ENCODE measurements at places on chromosomes 5 and 9.

GRCh38 chr5:171845040-171845630 lies 59.5 kb downstream of the SMIM23 start:
- DNase-seq = no peak

DNA sequence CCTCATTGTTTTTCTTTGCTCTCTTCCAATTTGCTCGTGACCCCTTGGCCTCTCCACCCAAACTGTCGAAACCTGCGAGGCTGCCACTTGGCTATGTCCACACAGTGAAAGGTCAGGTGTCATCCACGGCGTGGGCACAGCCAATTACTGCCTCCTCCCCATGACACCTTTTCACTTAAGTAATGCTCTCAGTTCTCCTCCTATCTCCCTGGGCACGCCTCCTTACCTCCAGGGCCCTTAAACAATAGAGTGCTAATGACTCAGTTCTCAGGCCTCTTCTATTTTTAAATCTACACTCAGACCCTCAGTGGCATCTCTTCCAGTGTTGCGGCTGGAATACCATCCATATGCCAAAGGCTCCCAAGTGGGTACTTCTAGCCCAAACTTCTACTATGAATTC lies 256.8 kb downstream of the ROR2 start:
- no peak for DNase-seq

GRCh38 chr5:157748760-157749461 lies 5.4 kb downstream of the LSM11 start:
- no peak for DNase-seq

- no peak for DNase-seq
These were observed 18.5 kb downstream of the NEURL1B start for GRCh38 chr5:172659570-172659908.

DNA sequence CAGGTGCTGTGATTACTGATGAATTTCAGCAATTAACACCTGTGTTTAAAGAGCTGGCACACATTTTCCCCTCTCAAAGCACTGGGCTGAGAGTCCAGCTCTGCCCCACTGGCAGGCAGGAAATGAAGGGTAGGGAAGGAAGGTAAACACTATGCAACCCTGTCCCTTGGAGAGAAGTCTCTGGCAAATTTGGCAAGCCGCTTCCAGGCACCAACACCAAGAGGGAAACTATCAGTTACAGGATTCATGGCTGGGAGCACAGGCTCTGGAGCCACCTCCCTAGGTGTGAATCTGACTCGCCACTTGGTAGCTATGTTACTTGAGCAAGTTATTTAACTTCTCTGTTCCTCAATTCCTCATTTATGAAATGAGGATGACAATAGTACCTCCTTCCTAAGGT lies 3.3 kb downstream of the ANKS6 start:
- no peak for DNase-seq

GRCh38 chr5:68930139-68930538 lies 163.7 kb upstream of the SLC30A5 start:
- no peak for DNase-seq

GRCh38 chr9:81318571-81318970 lies 370.8 kb downstream of the TLE1 start:
- DNase-seq = no peak

DNA sequence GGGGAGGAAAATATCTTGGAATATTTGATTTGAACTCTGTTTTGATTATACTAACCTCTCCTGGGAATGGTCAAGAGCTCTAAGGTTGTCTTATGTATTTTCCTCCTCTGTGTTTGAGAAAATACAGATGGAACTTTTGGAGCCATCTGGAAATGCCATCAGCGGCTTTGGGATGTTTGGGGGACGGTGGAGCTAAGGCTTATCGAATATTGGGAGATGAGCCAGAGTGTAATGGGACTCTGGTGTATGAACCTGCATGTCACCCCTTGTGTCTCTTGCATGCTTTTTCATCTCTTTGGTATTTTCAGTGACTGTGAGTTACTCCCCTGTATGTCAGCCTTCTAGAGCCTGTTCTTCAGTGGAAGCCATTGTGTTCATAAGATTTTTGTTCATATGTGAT lies 180.0 kb upstream of the OTULINL start:
- no peak for DNase-seq

DNA sequence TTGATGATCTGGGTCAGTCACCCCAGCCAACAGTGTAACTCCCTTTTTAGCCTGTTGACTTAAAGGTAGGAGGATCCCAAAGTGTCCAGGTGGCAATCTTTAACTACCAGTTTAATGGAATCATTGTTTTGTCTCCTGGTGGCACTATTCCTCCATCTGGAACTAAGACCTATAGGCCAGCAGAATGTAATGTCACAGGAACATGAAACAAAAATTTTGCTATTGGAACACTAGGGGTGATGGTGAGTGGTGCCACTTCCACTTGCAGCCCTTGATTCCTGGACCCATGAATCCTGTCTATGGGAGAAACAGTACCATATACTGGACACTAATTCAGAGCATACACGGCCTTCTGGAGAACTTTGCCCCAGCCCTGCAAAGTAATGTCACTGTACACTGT lies 219.5 kb upstream of the RASA1 start:
- no peak for DNase-seq

DNA sequence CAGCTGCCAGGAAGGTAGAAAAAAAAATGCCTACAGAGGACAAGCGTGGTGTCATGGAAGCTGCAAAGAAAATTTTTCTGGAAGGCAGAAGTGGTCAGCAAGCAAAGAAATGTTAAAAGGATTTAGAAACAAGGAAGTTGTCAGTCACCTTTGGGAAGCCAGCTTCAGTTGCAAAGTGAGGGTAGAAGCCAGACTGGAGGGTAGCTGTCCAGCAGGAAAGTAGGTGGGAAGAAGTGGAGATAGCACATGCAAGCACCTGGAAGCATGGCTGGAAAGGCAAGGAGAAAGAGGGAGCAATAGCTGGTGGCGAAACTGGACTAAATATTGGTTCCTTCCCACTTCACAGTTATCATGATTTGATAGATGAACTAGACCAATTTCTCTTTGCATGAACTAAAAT lies 54.3 kb downstream of the ADRB2 start:
- DNase-seq = no peak

DNA sequence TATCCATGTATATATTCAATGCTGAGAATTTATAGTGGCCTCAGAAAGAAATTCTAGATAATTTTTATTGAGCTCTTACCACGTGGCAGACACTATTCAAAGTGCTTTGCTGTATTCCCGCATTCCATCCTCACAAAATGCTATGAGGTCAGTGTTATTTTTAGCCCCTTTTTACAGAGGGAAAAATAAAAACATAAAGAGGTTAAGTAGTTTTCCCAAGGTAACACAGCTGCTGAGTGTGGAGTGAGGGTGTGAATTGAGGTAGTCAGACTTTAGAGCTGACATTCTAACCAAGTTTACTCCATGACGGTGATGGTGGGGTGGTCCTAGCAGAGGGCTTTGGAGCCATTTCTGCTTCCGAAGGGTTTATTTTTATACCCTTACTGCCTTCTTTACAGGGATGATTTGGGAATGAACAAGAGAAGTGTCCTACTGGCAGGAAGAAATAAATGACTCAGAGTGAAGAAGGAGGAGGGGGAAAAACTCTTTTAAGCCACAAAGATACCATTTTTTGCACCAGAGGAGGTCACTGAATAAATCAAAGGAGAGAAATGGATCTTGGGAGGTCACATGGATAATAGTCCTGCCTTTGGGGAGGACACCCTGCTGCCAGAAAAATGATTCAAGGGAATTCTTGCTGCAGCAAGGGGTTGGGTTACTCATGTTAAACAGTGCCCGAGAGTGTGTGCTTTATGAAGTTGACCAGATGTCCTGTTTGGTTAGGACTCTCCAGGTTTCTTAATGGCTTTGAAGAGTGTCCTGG lies 76.1 kb downstream of the HMHB1 start:
- no peak for DNase-seq

DNA sequence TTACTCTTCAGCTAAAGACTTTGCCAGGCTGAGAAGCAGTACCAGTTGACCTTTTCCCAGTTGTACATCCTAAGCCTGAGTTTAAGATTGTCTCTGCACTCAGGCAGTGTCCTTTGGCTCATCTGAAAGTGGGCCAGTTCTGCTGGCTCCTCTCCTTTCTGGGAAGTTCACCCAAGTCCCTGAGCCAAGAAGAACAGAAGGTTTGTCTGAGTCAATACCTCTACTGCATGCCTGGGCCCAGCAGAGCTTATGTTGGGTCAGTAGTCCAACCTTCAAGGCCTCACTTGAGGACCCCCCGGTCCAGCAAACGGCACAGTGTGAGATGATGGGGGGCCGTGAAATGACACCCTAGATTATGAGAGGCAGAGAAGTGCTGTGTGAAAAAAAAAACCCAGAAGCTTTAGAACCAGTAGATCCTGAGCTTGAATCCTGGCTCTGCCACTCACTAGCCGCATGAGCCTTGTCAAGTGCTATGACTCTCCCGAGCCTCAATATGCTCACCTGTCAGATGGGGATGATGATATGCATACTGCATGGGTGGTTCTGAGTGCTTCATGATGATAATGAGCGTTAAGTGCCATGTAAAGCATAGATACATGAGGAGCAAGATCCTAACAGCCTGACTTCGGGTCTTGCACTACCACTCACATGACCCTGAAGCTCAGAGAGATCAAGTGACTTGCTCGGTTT lies 156.0 kb downstream of the MACROH2A1 start:
- DNase-seq = peak; percentile 11

GRCh38 chr9:127446713-127447415 lies 4.3 kb downstream of the RPL12 start:
- no peak for DNase-seq

DNA sequence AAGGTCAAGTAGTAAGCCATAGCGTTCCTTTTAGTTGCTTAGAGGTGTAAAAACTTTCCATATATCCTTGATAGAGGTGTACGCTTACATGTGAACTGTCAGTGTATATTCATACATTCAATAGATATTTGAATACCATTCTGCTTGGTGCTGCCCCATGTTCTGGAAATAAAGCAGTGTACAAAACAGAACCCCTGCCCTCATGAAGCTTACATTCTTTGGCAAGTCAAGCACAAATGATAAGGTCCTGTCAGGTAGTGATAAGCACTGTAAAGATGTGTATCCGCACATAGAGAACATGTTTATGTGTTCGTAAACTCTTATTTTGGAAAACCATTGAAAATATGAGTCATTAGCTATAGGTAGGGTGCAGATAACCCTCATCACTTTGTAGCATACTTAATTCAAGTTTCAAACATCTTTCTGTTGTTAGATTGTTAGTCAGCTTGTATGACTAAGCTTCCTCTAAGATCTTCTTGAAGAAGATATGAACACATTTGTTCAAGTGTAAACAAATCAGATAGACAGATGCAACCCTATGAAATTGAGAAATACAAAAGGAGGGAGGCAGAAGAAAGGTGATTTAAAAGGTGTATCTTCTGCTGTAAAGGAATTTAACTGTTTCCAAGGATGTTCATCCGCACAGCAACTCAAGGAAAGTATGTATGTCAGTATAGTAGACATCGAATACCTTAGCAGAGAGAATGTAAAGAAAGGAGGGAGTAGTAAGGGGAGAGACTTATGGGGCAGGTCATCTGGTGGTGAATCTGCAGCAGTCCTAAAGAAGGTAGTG lies 1.6 kb downstream of the GTF3C4 start:
- DNase-seq = no peak

DNA sequence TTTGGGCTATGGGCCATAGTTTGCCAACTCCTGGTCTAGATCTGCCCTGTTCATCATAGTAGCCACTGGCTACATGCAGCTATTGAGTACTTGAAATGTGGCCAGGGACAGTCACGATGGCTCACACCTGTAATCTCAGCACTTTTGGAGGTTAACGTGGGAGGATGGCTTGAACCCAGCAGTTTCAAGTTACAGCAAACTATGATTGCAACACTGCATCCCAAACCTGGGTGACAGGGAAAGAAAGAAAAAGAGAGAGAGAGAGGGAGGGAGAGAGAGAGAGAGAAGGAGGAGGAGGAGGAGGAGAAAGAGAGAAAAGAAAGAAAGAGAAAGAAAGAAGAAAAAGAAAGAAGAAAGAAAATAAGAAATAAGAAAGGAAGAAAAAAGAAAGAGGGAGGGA lies 5.1 kb upstream of the GMCL2 start:
- no peak for DNase-seq

DNA sequence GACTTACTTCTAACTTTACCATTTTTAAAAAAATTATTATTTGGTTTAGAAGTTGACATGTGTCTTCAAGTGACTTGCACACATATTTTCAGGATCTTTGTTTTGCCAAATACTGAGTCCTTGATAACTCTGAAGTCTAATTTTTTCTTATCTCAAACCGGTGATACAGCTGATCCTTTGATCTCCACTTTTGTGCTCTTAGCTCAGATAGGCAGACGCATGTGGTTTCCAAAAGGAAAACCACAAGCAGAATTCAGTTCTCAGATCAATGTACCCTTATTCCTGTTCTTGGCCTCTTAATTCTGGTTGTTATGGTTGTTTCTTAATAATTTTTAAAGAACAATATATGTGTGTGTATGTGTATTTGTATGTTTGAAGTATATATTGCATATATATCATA lies 238.3 kb upstream of the EDIL3 start:
- no peak for DNase-seq

- DNase-seq = no peak
These were observed 175.2 kb upstream of the RAI14 start for GRCh38 chr5:34480810-34481528.

DNA sequence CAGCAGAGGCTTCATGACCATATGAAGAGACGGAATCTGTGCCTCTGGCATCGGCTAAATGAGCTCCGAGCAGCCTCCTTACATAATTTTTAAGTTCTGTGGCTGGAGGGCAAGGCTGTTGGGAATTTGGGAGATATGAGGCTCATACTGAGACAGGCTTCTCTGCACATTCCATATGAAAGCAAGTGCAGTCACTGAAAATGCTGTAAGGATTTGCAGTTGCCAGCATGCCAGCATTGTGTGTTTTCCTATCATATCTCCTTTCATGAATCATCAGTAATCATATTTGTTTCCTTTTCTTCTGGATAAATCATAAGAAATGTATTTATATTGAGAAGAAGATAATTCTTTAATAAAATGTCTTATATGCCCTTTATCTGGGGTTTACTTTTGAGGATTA lies 775.4 kb downstream of the SEMA5A start:
- no peak for DNase-seq

DNA sequence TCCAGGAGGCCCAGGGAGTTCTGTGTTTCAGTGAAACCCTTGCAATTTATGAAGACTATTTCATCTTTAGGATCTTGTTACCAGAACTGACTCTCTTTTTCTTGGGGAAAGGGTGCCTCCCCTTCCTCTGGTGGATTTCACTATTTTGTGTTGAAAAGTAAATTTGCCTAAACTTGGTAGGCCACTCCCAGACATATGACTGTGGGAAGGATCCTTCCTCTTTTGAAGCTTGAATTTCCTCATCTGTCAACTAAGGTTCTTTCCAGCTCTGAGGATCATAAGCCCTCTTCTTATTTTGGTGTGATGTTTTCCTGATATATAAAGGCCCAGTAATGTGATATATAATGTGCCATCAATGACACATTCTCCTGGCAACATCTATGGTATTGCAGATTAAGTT lies 59.1 kb upstream of the ZFAND5 start:
- no peak for DNase-seq

All from activated CD4-positive, CD25-positive, alpha-beta regulatory T cell treated with anti-CD3 and anti-CD28 coated beads, Interleukin-2, amount 50 U/mL, for 72 hours (primary cell).